Naive thymus-derived CD4-positive, alpha-beta T cell (primary cell): ENCODE measurements at places on chromosomes 16 and 17.

DNA sequence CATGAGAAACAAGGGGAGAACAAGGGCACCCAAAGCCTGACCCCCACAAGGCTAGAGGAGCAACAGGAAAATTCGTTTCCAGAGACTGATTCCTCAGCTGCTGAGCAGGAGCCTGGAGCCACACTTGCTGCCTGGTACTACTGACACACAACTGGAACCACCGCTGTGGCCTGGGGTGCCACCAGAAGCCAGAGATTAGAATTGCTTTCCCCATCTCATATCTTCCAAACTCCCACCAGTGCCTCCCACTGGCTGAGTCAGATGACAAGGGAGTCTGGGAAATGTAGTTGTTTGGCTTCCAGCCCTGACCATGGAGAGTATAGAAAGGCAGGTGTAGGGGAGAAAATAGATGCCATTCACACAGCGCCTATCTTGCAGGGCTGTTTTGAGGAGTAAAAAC, 4.1 kb upstream of the TMEM11 start:
- H3K4me1 ChIP-seq, result peaks cover 8% of the 10 kb centered on the region
- H3K27ac ChIP-seq, result no peak overlapping the region
- no peaks in the 10 kb centered on the region for H3K27me3 ChIP-seq
- no peak for DNase-seq
- H3K4me3 ChIP-seq, result no peak overlapping the region

- H3K4me1 ChIP-seq, result no peaks in the 10 kb centered on the region
- no peaks in the 10 kb centered on the region for H3K27me3 ChIP-seq
- no peak for DNase-seq
- H3K4me3 ChIP-seq, result no peak overlapping the region
- no peak overlapping the region for H3K27ac ChIP-seq
Observed at GRCh38 chr16:57723170-57723569, 12.4 kb upstream of the KATNB1 start.

DNA sequence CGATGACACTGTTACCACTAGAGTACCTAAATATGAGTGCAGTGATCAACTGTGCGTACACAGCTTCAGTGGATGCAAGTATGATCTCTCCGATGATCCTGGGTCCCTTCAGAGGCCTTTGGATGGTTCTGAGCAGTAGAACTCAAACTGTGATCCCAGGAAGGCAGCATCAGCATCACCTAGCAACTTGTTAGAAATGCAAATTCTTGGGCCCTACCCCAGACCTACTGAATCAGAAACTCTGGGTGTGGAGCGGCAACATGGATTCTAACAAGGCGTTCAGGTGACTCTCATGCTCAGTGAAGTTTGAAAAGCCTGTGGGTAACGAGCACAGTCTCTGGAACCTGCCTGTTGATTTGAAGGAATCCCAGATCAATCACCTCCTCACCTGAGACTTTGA, 25.4 kb downstream of the TOX3 start:
- DNase-seq, result no peak
- H3K4me3 ChIP-seq, result no peak overlapping the region
- H3K27ac ChIP-seq, result no peak overlapping the region
- no peaks in the 10 kb centered on the region for H3K27me3 ChIP-seq

DNA sequence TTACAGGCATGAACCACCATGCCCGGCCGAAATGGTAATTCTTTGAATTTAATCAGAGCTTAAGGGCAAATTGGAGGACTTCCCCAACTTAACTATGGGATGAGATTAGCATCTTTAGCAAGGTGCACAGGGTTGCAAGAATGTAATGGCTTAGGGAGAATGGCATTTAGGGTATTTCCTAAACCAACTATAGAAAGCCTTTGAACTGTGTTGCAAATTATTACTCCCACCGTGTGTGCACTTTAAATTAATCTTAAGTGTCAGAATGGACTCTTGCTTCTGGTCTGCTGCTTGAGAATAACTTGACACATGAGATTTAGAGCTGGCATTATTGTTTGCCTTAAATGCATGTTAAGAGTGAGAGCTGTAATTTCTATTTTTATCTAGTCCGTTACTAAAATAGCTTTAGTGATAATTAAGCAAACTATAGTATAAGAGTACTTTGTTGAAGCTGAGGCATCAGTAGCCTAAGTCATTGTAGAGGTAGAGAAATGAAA, 59.8 kb downstream of the TUBD1 start:
- H3K27me3 ChIP-seq, result no peaks in the 10 kb centered on the region
- no peak for DNase-seq
- no peak overlapping the region for H3K27ac ChIP-seq
- H3K4me3 ChIP-seq, result no peak overlapping the region

- no peak overlapping the region for H3K4me3 ChIP-seq
- DNase-seq, result no peak
- no peaks in the 10 kb centered on the region for H3K27me3 ChIP-seq
- no peaks in the 10 kb centered on the region for H3K36me3 ChIP-seq
- H3K27ac ChIP-seq, result no peak overlapping the region
Observed at GRCh38 chr17:21291862-21292261, 7.4 kb downstream of the MAP2K3 start.

- H3K36me3 ChIP-seq, result no peaks in the 10 kb centered on the region
- H3K4me1 ChIP-seq, result no peaks in the 10 kb centered on the region
- no peaks in the 10 kb centered on the region for H3K27me3 ChIP-seq
Observed at GRCh38 chr16:12614662-12615278, 188.9 kb downstream of the CPPED1 start.

DNA sequence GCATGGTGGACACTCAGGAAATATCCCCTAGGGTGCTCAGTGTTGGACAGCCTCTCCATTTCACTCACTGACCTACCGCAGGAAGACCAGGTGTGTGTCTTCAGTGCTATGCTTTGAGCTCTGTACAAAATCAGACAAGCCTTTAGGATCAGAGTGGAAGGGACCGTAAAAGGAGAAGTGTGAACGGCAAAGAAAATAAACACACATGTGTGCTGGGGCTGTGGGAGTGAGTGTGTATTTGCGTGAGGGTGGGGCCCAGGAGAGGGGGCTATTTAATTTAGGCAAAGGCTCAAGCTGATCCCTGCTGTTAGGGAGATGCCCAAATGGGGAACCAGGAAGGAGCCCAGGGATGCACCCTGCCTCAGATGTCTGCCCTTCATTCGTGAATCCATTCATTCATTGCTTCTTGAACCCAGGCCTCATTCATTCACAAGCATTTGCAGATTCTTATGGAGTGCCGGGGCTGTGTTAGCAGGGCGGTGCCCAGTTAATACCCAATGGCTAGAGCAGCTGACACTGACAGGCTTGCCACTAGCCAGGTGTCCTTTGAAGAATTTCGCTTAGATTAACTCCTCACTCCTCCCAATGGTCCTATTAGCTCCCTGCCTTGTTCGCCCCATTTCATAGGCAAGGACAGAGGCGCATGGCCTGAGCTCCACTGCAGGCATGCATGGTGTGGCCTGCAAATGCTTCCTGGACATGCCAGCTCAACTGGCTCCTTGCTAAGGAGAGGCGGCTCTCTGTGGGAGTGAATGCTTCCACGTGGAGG, 296.7 kb upstream of the FOXF1 start:
- H3K36me3 ChIP-seq, result no peaks in the 10 kb centered on the region
- no peaks in the 10 kb centered on the region for H3K27me3 ChIP-seq
- H3K4me1 ChIP-seq, result no peaks in the 10 kb centered on the region
- no peak overlapping the region for H3K4me3 ChIP-seq

DNA sequence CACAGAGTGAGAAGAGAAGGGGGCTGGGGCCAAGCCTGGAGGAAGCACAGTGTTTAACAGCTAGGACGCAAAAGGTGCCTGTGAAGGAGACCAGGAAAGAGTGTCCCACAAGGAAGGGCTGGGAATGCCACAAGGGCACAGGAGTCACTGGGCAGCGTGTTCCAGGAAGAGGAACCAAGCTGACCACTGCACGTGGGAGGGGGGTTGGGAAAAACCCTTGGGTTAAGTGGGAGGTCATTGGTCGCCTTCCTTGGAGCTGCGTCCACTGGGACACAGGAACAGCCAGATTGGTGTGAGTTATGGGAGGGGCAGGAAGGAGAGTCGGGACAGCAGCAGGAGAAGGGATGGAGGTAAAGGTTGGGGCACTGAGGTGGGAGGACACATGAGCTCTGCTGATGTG, 12.9 kb downstream of the TTYH2 start:
- no peak overlapping the region for H3K4me3 ChIP-seq
- H3K36me3 ChIP-seq, result no peaks in the 10 kb centered on the region
- no peaks in the 10 kb centered on the region for H3K4me1 ChIP-seq
- DNase-seq, result no peak
- no peaks in the 10 kb centered on the region for H3K27me3 ChIP-seq

DNA sequence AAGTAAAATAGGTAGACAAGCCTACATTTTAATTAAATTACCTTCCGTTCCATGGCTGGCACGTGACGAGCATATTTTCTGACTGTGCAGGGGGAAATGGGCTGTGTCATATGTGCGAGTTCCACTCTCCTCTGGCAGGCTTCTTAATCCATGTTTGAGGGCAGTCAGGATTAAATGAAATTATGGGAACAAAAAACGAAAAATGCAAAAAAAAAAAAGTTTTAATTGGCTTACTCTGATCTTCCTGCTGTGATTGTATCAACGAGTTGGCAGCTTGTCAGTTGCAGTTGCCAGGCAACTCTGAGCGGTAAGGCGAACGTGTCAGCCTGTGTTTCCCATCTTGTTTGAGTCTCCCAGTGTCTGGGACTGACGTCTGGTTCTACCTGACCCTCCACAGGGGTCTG, 302.9 kb upstream of the XYLT1 start:
- no peaks in the 10 kb centered on the region for H3K27me3 ChIP-seq
- no peak overlapping the region for H3K27ac ChIP-seq
- H3K36me3 ChIP-seq, result no peaks in the 10 kb centered on the region
- no peak overlapping the region for H3K4me3 ChIP-seq

DNA sequence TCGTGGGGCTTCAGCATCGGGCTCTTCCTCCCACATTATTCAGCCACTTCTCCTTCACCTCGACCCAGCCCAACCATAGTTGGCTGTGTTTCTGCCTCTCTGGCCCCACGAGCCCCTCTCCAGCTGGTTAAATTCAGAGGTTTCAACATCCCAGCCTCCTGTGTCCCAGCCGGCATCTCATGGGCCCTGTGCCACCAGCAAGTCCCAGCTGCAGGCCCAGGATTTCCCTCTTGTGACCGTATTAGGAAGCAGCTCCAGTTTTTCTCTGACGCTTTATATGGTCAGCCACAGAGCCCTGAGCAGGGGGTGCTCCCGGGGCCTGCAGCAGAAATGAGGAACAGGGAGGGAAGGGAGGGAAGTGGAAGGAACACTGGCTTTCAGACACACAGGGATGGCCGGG, 27.4 kb downstream of the MYH11 start:
- H3K27me3 ChIP-seq, result no peaks in the 10 kb centered on the region
- no peak for DNase-seq
- no peak overlapping the region for H3K4me3 ChIP-seq
- no peaks in the 10 kb centered on the region for H3K36me3 ChIP-seq

DNA sequence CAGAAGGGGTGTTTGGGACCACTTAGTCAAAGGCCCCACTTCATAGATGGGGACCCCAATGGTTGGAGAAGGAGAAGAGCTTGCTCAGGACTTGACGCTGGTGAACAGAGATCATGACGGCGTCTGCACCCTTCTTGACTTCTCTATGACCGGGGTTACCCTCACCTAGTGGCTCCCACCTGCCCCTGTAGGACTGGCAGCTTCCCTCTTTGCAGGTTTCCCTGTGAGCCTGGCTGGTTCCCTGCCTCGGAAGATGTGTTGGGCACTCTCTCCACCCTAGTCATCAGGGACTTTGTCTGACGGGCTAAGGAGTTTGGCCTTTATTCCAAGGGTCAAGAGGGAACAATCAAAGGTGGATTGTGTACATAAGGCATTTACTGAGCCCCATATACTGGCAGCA, 22.7 kb downstream of the TBX4 start:
- H3K27ac ChIP-seq, result no peak overlapping the region
- H3K4me1 ChIP-seq, result no peaks in the 10 kb centered on the region
- H3K36me3 ChIP-seq, result no peaks in the 10 kb centered on the region
- H3K4me3 ChIP-seq, result no peak overlapping the region
